ENCODE measurements at places on chromosomes 3 and 15.

DNA sequence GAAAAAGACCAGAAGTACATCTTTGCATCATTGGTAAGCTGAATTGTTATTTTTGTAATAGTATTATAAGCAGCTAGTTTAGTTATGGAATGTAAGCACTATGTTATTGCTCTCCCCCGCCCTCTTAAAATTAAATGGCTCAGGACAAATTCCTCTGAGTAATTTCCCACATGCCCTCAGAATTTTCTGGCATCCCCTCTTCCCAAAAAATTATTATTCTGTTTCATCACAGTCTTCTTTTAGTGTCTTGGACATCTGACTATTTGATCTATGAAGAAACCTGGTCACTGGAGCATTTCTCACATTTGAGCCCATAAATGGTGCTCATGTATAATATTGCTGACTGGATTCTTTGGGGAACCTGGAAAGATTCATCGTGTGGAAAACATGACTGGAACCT is 68.3 kb downstream of the KLHL25 start:
- peak; percentile 79 for DNase-seq

DNA sequence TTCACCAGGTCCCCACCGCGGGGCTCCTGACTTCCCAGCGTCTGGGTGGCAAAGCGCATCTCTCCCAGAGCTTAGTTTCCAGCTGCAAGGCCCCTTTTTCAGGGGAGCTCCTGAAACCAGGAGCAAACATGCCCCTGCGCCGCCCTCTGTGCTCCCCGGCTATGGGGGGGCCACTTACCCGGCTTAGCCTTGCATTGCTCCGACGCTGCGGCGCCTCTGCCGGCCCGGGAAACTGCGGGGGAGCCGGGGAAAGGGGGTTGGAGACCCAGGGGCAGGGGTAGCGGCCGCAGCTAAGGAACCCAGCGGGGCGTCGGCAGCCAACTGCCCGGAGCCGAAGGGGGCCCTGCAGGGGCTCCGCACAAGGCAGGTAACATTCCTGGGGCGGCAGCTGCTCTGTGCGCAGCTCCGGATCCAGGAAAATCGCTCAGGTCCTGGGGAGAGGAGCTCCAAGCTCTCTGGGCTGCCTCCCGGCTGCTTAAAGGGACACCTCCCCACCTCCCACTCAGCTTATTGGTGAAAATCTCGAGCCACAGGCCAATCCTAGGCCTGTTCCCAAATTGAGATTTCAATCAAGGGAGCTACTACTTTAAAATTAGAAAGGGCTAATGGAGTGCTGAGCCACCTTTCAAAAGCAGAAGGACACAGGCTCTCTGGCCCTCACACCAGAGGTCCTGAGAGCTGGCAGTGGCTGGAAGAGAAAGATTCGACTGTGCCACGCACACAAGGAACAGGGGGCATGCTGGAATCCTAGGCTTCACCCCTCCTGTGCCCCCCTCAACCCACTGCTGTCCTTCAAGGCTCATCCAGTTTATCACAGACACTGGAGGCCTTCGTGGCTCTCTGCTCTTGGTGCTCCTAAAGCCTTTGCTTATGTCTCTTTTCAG is 42.7 kb upstream of the PRICKLE2 start:
- peak; percentile 77 for DNase-seq

DNA sequence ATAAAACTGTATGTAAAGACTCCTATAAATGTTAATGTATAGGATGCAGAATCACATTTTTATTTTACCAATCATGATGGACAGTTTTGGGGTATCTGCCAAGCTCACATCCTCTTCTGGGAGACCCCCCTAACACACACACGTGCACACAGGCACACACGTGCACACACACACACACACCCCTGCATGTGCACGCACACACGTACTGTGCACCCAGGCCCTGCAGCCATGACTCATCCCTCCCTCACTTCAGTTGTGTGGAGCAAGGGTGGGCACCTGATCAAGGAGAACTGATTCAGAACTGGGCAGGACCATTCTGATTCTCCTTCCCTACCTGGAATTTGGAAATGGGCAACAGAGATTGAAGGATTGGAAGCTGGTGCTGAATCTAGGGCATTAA is 16.0 kb upstream of the MINDY4B start:
- DNase-seq = no peak

DNA sequence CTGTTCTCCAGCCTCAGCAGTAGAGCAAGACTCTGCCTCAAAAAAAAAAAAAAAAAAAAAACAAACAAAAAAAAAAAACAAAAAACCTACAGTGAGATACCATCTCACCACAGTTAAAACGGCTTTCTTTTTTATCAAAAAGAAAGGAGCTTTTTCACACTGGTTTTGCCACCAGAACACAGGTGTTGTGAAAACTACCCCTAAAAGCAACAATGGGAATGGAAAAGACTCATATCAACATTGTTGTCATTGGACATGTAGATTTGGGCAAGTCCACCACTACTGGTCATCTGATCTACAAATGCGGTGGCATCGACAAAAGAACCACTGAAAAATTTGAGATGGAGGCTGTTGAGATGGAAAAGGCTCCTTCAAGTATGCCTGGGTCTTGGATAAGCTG is 24.8 kb upstream of the SLC25A38 start:
- no peak for DNase-seq

- DNase-seq = peak; percentile 37
These were observed 8.2 kb downstream of the OSBPL11 start for GRCh38 chr3:125587039-125587648.

- no peak for DNase-seq
These were observed 12.7 kb upstream of the SLC6A6 start for GRCh38 chr3:14389716-14390115.

DNA sequence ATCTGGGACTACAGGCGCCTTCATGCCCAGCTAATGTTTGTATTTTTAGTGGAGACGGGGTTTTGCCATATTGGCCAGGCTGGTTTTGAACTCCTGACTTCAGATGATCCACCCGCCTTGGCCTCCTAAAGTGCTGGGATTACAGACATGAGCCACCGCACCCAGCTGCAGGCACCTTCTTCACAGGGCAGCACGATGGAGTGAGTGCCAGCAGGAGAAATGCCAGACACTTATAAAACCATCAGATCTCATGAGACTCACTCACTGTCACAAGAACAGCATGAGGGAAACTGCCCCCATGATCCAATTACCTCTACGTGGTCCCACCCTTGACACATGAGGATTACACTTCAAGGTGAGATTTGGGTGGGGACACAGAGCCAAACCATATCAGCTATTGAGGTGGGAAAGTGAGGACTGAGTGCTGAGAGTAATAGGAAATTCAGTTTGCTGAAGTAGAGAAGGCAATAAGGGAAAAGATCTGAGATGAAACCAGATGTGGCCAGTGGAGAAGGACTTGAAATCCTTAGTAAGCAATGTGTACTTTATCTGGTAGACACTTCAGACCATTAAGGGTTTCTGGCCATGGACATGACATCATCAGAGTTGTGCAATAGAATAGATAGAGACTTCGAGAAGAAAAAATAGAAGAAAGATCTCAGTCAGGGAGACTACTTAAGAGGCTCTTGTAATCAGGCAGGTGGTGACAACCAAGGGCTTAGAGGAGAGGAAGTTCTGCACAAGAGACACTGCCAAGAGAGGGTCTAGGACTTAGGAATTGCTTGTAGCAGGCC is 18.1 kb upstream of the ATP13A5 start:
- no peak for DNase-seq

- no peak for DNase-seq
These were observed 296.0 kb downstream of the MEX3B start for GRCh38 chr15:81749716-81750375.

DNA sequence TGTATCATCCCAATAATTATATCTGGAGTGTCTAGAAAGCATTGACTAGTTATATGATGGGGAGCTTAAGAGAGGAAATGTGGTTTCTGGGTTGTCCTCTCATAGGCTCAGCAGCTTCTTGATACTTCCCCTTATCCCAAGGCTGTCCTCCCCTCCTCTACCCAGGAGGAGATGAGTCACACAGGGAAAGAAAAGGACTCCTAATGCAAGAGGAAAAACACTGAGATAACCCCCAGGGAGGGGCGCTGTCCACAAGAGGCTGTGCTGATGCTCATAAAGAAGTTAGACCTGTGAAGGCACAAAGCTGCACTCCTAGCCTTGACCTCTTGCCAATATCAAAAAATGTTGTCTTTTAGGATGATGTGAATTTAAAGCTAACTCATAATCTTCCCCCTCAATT is 28.8 kb upstream of the GYG1 start:
- peak; percentile 83 for DNase-seq

DNA sequence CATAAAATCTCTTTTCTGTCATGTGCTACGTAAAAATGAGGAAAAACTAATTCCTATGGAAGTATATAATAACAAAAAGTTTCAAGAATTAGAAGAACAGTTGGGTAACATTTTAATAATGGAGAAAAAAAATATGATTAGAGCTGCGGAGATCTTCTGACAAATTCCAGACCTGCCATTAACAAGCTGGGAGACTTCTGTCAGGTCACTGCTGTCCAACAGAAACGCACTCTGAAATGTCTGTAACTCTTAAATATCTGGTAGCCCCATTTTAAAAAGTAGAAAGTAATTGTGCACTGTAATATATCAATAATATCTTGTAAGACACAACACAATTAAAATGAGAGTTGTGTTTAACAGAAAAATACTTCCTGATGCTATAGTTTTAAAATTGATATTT is 15.7 kb downstream of the GOLIM4 start:
- DNase-seq = no peak

DNA sequence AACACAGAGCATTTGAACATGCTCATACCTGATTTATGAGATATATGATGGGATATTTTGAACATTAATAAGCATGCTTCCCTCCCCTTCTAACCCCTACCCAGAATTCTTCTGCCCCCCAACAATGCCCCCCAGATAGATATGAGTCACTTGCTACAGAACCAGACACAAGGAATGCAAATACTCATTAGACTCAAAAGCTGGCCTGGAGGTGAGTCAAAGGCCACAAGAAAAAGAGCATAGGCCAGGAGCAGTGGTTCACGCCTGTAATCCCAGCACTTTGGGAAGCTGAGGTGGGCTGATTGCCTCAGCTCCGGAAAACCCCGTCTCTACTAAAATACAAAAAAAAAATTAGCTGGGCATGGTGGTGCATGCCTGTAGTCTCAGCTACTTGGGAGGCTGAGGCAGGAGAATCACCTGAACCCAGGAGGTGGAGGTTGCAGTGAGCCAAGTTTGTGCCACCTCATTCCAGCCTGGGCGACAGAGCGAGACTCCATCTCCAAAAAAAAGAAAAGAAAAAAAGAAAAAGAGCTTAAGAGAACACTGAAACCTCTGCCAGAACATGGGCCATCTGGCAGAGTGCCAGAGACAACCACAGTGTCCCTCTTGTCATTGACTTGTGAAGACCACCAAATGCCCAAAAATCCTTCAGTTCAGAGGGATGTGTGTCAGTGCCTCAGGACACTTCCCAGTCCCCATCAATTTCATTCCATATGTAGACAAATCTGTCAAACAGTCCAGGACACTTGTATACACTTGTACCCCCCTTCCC is 3.9 kb upstream of the SH3GL3 start:
- no peak for DNase-seq

- DNase-seq = no peak
These were observed 350.3 kb downstream of the DOCK3 start for GRCh38 chr3:51024765-51025632.

- no peak for DNase-seq
These were observed 76.2 kb downstream of the CACNA2D3 start for GRCh38 chr3:54198556-54198955.

DNA sequence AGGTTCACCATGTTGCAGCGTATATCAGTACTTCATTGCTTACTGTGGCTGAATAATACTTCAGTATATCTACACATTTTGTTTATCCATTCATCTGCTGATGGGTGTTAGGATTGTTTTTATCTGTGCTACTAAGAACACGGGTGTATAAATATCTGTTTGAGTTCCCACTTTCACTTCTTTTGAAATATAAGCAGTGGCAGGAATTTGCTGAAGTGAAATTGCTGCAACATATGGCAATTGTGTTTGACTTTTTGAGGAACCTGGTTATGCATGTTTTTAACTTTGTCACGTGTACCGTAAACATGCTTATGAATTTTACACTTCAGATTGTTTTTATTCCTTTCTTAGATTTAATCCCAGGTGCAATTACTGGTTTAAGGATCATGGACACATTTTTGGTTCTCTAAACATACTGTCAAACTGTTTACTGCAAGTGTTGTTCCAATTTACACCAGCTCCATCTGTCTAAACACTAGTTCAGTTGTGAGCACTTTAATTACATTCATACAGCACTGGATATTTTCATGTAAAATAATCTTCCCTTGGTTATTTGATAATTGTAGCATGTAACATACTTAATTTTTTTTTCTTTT is 23.1 kb downstream of the TRAK1 start:
- no peak for DNase-seq

DNA sequence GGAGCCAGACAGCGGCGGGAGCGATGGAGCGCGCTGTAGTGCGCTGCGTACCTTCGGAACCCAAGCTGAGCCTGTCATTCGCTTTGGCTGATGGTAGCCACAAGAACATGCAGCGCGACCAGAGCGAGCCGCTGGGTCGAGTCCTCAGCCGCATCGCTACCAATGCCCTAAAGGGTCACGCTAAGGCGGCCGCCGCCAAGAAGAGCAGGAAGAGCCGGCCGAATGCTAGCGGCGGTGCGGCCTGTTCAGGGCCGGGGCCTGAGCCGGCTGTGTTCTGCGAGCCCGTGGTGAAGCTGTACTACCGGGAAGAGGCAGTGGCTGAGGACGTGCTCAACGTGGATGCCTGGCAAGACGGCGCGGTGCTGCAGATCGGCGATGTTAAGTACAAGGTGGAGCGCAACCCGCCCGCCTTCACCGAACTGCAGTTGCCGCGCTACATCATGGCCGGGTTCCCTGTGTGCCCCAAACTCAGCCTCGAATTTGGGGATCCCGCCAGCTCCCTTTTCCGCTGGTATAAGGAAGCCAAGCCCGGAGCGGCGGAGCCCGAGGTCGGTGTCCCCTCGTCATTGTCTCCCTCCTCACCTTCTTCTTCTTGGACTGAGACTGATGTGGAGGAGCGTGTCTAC is 498 bp downstream of the PDE12 start:
- peak; percentile 47 for DNase-seq

- no peak for DNase-seq
These were observed 369 bp upstream of the SNX1 start for GRCh38 chr15:64095431-64095794.

DNA sequence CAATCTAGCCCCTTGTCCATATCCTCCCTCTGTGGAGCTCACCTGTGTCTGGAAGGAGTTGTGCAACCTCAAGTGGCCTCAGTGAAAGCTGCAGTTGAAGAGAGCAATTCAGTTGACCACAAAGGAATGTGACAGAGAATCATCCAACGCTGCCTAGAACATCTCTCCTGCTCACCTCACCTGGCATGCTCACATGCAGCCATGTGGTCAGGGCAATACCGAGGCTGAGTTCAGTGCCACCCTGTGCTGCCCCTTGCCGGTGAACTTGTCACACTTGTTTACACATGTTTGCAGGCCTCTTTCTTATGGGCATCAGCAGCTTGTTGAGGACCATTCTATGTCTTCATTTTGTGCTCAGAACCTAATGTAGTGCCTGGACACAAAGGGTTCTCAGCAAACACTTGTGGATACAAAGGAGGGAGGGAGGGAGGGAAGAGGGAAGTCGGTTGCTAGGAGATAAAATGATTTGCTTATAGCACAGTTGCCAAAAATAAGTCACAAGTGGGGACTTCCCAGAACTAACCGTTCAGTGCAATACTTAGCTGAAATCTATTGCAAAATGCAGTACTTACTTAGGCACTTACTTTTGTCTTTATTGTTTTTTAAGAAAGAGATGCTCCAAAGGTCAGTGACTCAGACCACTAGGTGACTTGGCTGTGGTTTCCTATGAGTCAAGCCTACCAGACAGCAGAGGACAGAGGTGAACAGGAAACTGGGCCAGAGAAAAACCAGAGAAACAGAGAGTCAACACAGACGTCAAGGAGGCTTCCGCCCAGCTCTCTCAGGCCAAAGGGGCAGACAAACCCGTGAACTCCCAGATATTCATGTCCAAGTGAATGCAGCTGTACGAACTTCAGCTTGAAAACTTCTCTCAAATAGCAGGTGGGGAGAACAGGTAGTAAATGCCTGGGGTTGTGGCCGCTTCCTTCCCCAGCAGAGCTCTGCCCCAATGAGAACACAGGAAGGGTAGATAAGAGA is 227.8 kb upstream of the CTNNB1 start:
- DNase-seq = peak; percentile 96
